NCI-H345 (cell line): ENCODE measurements at places on chromosomes 2 and 18.

DNA sequence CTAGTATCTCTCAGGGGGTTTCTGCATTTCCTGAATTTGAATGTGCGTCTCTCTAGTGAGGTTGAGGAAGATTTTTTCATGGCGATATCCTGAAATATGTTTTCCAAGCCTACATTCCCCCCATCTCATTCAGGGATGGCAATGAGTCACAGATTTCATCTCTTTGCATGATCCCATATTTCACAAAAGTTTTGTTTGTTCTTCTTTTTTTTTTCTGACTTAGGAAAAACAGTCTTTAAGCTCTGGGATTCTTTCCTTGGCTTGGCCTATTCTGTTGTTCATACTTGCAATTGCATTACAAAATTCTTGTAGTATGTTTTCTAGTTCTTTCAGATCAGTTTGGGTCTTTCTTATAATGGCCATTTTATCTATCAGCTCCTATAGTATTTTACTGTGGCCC is 136.5 kb downstream of the DSEL start:
- DNase-seq = no peak

GRCh38 chr2:36125702-36126101 is 229.9 kb upstream of the CRIM1 start:
- DNase-seq = no peak

DNA sequence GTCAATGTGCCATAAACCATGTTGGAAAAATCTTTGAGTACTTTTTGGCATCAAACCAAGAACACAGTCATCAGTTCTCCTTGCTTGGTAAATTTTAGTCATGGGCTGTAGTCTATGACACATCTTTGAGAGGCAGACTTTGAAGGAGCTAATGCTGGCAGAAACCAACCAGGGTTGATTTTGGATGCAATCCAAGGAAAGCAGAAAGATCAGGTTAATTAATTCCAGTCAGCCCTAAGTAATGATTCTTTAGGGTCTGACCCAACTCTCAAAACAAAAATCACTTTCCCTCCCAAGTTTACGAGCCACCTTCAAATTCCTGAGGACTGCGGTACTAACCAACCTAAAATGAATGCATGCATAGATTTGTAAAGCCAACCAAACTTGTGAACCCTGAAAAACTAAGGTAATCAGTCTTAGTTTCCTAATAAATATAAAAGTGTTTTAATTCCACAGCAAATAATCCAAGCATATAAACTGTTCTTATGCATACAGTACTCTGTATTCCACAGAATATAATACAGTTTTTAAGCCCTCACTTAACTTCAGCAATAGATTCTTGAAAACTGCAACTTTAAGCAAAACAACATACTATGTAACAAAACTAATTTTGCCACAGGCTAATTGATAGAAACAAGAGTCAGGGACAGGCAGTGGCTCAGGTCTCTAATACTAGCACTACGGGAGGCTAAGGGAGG is 22.0 kb downstream of the AP1S3 start:
- DNase-seq = peak; percentile 17

- no peak for DNase-seq
Observed at GRCh38 chr2:204477358-204477950, 67.8 kb upstream of the PARD3B start.

DNA sequence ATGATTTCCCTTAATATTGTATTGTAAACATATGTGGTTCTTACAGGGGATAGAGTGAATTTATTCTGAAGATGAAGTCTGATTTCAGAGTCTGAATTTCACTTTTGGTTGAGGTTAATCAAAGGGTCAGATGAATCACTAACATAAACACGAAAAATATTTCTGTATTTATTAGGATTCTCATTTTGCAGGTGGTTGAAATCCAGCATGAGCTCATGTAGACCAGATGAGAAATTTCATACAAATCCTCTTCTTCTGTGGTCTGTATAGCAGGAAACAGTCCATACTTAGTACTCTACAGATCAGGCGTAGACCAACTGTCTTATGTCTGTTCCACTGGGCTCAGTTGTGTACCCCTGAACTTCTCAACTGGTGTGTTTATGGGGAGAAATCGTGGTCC is 157.8 kb downstream of the BABAM2 start:
- DNase-seq = no peak

DNA sequence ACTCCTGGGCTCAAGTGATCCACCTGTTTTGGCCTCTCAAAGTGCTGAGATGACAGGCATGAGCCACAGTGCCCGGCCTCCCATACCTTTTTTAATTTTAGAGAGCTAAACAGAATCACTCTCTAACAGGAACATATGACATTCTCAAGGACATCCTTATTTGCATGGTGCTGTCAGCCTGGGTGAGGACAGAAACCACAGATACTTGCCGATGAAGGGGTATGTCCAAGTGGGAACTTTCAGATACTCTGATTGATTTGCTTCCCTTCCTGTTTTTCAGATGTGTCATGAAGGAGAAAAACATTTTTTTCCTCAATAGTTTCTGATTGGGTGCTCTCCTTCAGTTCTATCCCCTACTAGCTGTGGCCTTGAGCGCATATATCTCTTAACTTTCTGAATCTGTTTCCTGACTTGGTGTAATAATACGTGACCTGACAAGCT is 49.6 kb downstream of the MYO3B start:
- no peak for DNase-seq

GRCh38 chr2:196200557-196200956 is 29.2 kb upstream of the STK17B start:
- no peak for DNase-seq

- no peak for DNase-seq
Observed at GRCh38 chr18:2851771-2852170, 5.0 kb downstream of the EMILIN2 start.

- no peak for DNase-seq
Observed at GRCh38 chr2:43217228-43218154, 8.9 kb downstream of the ZFP36L2 start.

- no peak for DNase-seq
Observed at GRCh38 chr18:74284980-74285355, 6.8 kb downstream of the CYB5A start.

- DNase-seq = no peak
Observed at GRCh38 chr2:190551928-190552327, 17.4 kb upstream of the NEMP2 start.

GRCh38 chr18:13446610-13447461 is 228.3 kb downstream of the LDLRAD4 start:
- DNase-seq = peak; percentile 61

DNA sequence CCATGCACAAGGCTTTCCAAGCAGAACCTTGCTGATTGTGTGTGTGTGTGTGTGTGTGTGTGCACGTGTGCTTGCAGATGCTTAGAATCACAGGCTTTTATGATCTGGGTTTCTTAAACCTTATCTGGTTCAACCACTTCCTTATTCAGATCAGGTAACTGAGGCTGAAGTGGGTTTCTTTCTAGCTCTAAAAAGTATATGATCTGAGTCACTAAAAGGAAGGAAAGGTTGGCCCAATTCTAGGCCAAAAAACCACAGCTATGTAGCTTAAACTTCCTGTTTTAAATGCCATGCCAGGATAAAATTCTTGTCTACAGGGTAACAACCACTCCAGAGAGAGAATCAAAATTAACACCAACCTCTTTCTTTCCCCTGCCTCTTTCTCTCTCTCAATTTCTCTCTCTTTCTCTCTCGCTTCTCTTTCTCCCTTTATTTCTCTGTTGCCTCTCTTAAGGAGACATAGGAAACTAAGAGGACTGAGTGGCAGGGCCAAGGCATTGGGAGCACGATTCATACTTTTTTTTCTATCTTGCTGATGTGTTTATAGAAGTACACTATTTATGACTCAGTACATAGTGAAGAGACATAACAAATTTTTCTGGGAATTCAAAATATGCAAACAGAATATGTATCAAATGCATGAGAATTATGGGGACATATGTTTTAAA is 140.3 kb downstream of the TRIB2 start:
- DNase-seq = no peak

GRCh38 chr2:141384676-141385075 is 746.1 kb downstream of the LRP1B start:
- DNase-seq = no peak

DNA sequence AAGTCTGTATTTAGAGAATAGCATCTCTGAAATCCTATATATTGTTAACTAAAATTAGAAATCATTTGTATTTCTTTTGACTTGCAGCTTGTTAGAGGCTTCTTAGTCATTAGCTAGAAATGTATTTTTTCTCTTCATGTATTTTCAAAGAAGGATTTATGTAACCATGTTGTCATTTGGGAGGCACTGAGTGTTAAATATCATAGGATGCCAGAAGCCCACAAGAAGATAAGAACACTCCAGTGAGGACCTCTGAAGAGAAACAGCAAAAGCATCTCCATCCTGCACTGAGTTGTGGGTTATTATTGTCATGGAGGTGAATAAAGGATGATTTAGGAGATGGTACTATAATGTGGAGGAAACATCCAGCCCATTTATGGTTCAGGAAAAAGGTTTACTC is 93.5 kb downstream of the UBE2E3 start:
- DNase-seq = no peak

DNA sequence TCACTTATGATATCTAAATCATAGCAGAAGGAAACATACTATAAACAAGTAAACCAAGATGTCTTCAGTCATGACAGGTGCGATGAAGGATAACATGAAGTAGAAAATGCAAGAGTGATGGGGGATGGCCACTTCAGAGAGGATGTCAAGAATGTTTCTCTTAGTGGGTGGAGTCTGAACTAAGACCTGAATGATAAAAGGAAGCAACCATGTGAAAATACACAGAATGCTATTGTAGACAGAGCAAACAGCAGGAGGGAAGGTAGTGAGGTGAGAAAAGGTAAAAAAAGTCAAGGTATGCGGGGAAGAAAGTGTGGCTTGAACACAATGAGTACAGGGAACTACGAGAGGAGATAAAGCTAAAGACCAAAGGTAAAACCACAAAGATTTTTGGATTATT is 341.6 kb downstream of the FBXO15 start:
- no peak for DNase-seq

DNA sequence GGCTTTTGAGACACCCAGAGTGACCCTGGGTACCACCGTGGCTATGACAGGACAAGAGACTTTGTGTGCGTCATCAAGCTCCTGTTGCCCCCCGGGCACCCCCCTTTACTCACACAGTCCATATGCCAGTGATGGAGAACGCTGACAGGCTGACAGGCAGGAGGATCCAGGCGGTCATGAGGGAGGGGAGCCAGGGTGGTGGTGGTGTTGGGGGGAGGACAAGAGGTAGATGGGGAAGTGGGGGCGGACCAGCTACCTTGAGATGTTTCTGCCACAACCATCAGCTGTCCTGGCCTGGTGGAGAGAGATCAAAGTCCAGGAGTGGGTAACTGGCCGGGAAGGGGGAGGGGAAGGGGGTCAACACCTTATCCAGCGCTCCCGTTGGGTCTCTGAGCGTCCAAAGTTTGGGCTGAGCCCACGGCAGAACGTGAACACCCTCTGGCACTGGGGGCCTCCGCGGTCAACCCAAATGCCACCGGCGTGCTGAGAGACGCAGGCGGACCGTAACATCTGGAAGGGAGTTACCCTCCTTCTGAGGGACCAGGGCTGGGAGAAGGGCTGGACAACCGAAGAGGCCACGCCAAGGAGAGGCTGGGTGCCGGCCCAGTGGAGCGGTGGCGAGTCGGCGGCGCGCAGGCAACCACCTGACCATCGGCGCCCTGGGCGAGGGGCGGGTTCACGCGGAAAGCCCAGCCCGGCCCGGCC is 575 bp downstream of the TMEM150A start:
- DNase-seq = no peak
